ENCODE measurements at places on chromosomes 12 and 14. TPM values are rescaled to one million over a fixed set of nuclear protein-coding genes. Genes with fewer than 3 reads are reported as not detected.

DNA sequence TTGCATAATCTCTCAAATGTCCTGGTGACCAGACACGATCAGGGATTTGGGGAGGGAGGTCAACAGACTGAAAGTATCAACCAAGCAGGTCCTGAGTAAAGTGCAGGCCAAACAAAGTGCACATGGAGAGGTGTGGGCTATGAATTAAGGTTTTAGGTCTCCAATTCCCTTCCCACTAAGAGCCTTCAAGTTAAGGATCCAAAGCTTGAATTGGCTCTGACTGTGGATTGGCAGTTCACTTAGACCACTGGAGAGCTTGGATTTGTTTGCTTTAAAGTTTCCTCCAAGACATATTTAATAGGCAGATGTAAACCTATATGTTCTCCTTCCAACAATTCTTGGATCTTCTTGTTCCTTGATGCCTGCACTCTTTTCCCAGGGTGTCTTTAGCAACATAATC, 129.6 kb upstream of the IGF1 start:
- no peak for DNase-seq

FAM222A gene
- 1.3 TPM for total RNA-seq

TTC8 gene
- 2.8 TPM for total RNA-seq

GRCh38 chr12:27595231-27595642, 71.2 kb downstream of the PPFIBP1 start:
- DNase-seq = no peak

C1QL4 gene
- not detected for total RNA-seq

DNA sequence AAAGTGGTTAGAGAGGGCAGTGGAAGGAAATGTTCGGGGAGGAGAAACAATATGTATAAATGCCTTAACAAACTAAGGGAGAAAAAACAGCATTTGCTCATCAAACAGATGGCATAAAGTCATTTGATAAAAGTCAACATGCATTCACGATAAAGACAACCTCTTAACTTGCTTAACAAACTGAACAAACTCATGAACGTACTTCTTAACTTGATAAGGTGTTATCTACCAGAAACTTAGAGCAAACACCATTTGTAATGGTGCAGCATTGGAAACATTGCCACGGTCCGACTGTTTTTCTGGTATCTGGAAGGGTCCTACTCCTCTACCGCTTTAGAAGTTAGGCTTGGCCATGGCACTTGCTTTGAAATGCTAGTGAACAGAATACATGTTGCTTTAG, 4.2 kb upstream of the RPS6KL1 start:
- no peak for DNase-seq

DNA sequence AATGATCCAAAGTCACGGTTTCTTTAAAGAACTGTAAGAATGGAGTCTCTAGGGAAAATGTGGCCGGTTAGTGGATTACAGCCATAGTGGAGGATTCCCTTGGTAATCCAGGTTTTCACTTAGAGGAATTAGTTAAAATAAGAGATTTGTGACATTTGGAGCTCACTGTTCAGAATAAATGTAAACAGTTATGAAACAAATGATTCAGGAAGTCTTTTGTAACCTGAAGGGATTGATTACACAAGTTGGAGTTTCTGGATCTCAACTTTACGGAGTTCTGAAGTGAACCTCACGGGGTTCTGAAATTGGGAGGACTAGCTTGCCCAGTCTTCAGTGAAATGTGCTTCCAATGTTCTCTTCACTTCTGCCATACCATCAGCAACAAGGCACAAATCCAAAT, 234.4 kb upstream of the FKBP4 start:
- no peak for DNase-seq

DNA sequence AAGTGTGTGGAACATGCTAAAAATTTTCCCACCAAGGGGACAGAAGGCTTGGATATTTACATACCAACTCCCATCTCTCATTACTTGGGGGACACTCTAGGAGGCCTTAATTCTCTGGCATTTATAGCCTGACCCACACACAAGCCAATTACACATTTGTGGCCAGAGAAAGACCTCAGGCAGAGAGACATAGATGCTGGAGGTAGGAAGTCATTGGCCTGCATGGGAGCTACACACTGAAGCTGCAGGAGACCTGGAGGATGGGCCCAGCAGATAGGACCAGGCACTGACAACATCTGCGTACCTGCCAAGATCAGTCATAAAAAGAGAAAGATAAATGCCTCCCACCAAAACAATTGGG, 61.7 kb downstream of the TBX5 start:
- no peak for DNase-seq

DNA sequence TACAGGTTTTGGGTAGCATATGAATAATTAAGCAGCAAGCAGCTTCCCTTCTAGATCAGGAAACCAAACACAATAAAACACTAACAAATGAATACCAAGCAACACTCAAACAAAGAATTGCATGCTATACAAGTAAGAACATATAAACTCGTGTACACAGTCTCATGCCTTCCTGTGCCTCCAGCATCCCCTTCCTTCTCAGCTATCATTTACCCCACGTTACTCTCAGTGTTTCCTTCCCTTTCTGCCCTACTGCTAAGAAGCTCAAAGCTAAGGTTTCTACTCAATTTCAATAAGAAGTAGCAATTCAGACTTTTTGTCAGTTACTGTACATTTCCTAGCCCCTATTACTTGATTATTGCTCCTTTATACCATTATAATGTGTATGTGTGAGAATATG, 81.0 kb downstream of the DUSP16 start:
- no peak for DNase-seq
